ENCODE measurements at places on chromosomes 16 and 17. TPM values are rescaled to one million over a fixed set of nuclear protein-coding genes. Genes with fewer than 3 reads are reported as not detected.

The ZBTB4 gene
- 62.4 TPM for total RNA-seq

GRCh38 chr17:794876-795275 is 12.7 kb downstream of the MRM3 start:
- DNase-seq = peak; percentile 62

- no peak for DNase-seq
Observed at GRCh38 chr17:74362810-74363498, 1.3 kb upstream of the BTBD17 start.

DNA sequence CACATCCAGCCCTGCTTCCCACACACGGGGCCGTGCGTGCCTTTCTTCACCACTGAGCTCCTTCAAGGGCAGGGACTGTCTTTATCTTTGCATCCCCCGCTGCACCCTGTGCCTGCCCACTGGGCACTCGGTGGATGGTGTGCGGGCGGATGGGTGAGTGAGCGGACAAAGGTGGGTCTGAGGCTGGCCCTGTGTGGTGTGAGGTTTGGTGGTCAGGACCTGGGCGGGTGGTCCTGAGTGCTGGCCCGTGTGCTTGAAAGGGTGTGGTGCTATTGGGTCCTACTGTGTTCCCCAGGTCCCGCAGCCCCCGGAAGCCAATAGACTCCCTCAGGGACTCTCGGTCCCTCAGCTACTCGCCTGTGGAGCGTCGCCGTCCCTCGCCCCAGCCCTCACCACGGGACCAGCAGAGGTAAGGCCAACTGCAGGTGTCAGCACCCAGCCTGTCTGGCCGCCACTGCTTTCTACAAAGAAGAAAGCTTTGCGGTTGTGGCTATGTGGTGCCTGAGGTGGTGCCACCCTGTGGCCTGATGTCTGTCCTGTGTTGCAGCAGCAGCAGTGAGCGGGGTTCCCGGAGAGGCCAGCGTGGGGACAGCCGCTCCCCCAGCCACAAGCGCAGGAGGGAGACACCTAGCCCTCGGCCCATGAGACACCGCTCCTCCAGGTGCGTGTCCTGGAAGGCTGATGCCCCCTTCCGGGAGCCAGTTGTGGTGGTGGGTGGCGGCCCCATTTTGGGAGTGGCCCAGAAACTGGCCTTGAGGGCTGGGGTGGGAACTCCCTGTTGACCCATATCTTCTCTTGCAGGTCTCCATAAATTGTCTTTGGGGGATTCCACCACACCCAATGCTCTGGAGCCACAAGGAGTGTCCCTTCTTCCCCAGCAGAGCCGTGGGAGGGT is 6.8 kb downstream of the ELOB start:
- no peak for DNase-seq

The OR4D2 gene
- total RNA-seq = not detected

- no peak for DNase-seq
Observed at GRCh38 chr17:79243603-79243990, 169.0 kb downstream of the ENGASE start.

GRCh38 chr17:45018848-45019711 is 32.4 kb downstream of the DCAKD start:
- peak; percentile 49 for DNase-seq

DNA sequence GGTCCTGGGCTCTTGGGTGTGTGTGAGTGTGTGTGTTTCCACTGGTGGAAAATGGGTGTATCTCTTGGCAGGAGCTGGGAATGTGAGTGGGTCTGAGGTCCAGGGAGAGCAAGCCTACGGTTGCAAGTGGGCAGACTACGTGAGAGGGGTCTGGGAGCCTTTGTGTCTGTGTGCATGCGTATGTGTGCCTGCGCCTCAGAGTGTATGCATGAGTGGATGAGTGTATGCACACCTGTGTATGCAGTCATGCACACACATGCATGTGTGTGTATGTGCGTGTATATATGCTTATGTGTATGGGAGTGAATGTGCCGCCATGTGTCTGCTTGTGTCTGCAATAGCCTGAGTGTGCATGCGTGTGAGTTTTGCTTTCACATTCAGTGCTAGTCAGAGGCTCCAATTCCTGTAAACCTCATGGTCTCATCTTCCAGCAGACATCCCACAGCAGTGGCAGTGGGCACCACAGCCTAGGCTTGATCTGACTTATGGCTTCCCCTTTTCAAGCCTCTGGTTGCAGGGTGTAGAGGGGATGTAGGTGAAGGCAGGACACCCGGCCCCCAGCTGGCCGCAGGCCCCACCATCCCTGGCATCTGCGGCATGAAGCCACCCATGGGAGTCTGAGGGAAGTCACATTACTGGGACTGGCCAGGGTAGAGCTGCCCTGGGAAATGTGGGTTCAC is 19.7 kb upstream of the RMI2 start:
- peak; percentile 58 for DNase-seq

DNA sequence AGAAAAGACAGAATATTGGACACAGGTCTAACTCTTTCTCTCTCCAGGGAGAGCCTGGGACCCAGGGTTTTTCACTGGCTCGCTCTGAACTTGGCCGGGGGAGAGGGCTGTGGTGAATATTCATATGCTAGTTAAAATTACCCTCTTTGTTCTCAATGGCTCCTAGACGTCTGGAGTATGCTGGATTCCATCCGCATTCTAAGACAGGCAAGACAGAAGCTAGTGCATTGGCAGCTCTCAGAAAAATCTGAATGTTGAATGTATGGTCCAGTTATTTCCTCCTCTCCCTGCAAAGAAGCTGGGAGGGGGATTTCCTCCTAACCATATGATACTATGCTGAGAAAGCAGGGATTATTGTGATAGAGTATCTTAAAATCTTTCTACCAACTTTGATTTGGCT is 5.6 kb upstream of the KRT34 start:
- no peak for DNase-seq

GRCh38 chr16:7867831-7868230 is 535.2 kb downstream of the RBFOX1 start:
- no peak for DNase-seq

DNA sequence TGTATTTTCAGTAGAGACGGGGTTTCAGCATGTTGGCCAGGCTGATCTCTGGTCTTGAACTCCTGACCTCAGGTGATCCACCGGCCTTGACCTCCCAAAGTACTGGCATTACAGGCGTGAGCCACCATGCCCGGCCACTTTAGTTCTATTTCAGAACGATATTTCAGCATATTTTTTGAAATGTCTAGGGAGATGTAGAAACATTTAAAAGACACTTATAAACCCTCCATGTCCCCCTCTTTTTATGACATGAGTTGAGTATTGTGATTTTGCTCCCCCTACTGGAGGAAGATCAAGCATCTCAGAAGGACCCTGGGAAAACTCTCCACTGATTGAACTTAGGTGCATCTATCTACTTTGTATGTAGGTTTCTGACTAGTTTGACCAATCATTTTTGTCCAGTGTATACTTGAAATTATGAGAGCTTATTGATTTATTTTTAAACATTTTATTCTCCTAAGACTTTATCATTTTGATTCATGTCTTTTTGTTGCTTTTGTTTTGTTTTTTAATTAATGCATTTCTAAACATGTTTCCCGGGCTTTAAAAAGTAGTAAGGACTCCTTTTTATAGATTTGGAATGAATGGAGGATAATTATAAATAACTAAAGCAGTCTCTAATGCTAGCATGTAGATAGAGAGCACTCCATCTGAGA is 105.1 kb downstream of the CHD9 start:
- DNase-seq = peak; percentile 77

GRCh38 chr16:58002936-58003335 is 1.7 kb downstream of the USB1 start:
- no peak for DNase-seq

GRCh38 chr16:49554681-49555080 is 181.1 kb downstream of the C16orf78 start:
- no peak for DNase-seq

DNA sequence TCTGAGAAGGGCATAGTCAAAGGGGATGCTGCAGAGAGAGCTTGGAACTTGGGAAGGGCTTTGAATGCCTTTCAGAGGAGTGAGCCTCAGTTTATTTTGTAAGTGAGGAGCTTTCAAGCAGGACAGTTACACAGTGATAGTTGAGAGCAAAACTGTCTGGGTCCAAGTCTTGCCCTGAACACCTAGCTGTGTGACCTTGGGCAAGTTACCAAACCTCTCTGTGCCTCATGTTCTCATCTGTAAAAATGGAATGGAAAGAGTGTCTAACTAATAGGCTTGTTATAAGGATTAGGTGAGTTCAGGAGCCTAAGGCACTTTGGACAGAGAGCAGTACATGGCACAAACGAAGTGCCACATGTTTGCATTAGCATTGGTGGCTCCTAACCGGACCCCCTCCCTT is 27.0 kb upstream of the TAC4 start:
- DNase-seq = no peak

Measured in B cell (primary cell).